ENCODE measurements at places on chromosomes 13 and 19.
A peak's percentile ranks its signal among the peaks of the same experiment; 100 is the strongest.

DNA sequence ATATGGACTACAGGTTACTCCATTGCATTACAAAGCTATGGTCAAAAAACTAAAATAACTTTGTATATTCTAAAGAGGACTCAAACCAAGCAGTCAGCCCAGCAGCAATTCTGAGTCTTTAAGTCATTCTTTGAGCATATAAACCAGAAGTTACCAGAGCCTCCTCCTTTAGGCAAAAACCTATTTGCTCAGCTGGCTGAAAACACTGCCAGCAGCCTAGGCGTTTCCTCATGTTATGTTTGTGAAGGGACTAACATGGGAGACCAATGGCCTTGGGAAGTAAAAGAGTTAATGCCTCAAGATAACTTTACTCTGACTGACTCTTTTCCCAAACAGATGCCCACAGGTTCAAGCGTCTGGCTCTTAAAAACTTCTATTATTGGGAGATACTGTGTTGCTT, 45.3 kb downstream of the ZNF626 start:
- no peak for DNase-seq

DNA sequence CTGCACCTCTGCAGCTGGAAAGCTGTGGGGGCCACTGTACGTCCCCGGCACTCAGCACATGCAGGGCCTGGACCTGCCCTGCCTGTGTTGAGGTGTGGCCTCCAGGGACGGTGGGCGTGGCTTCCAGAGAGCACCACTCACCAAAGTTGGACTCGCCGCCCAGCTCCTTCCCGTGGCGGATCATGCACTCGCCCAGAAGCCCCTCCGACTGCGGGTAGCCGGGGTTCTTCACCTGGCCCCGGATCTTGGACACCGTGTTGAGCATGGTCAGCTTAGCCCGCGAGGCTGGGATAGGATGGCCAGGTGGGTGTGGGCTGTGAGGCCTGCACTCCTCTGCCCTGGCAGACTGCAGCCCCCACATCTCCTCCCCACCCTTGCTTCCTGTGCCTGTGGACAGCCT, 22.0 kb downstream of the MPND start:
- no peak for DNase-seq

GRCh38 chr19:616747-617526, 16.4 kb downstream of the POLRMT start:
- DNase-seq = no peak

DNA sequence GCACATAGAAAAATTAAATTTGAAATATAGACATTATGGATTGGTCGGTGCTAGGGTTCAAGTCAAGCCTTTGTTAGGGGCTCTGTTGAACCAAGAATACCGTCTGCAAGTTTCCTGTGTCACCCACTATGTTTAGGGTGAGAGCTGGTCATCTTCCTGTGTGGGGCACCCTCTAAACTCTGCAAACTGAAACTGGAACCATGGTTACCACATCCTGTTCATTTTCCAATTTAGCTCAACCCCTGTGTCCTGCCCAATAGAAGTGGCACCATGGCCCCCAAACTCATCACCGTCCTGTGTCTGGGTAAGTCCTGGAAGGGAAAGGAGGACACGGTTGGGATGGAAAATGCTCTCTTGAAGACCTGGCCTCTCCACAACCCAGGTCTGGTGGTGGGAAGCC, 29.9 kb downstream of the LAIR2 start:
- peak; percentile 41 for DNase-seq

DNA sequence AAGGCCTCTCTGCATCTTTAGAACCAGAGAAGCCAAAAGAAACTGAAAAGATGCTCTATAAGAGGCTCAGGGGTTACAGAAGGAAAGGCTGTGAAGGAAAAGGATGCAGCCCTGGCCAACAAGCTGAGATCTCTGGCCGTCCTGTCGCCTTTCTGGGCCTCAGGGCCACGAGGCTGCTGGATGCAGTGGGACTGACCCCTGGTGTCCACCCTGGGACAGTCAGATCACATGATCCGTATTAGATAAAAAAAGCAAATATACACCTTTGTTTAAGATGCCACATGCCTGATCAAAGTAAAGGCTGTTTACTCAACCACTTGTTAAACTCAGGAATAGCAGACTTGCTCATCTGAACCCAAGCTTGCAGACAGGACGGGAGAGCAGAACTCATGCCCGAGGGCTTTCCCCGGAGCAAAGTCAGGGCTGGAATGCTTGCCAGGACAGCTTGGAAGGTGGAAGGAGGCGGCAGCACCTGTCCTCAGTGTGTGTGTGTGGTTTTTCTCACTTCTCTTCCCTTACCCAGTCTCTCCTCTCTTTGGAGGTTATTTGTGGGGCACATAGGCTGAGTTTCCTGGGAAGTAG, 206.5 kb upstream of the TSHZ3 start:
- DNase-seq = no peak

DNA sequence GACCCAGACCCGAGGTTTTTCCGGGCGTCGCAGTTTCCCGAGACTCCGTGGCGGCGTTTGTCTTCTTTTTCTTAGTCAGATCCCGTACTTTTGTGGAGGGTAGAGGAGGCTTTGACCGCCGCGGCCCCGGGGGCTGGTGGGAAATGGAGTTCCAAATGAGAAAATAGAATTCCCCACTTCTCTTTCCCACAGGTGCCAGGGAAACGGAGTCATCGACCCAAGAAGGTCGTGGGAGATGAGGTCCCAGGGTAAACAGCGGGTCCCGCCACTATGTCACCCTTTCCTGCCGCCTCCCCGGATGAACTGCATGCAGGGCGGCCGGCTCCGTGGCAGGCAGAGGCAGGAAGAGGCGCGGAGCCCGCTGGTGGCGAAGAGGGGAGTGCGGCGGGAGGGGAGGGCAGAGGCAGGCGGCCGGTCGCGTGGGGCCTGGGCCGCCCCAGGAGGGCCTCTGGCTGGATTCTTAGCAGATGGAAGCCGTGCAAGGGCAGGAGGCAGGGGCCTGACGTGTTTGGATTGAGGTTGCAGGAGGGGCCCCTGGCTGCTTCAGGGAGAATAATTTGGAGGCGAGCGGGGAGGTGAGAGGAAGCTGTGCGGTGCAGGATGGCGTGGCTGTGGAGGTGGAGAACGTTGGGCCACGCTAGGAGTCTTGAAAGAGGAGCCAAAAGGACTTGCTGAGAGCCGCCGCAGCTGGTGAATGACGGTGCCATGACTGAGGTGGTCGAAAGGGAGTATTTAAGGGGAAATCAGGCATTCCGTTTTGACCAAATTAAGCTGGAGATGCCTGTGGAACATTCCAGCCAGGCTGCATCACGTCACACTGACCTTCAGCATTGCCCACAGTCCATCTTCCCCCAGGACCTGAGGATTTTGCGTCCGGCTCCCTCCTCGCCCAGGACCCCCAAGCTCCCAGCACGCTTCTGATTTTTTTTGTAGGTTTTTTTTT, 11.7 kb downstream of the CYTH2 start:
- DNase-seq = peak; percentile 61

- DNase-seq = no peak
Observed at GRCh38 chr13:62022369-62022768, 606.7 kb upstream of the PCDH20 start.

- DNase-seq = no peak
Observed at GRCh38 chr19:53646144-53646543, 14.3 kb downstream of the DPRX start.

DNA sequence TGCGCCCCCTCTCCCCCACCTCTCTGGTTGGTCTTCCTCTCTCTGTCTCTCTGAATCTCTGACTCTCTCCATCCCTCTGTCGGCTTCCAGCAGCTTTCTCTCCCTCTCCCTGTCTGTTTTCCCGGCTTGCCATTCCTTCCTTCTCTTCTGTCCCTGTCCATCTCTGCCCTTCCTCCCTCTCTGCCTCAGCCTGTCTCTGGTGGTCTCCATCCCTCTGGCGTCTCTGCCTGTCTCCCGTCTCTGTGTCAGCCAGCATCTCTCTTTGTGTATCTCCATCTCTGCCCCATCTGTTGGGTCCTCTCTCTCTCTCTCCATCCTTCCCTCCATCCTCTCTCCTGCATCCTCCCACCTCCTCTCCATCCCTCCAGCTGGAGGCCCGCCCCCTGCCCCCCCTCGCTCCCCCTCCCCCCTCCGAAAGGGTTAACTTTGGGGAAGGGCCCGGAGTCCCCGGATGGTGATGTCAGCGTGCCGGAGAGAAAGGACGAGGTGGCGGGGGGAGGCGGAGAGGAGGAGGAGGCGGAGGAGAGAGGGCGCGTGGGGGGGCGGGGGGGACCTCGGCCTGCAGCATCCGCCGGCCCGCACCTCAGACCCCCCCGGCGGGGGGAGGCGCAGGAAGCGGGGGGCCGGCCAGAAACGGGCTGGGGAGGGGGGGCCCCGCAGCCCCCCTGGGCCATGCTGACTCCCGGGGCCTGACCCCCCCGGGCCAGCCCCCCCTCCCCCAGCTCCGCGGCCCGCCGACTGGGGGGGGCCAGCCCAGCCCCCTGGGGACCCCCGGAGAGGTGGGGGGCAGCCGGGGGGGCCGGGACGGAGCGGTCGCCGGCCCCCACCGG, at the start of gene BRSK1:
BRSK1 (plus strand) TSS at position 450 of the 830 bp plus-strand sequence. CDS start 446 bp downstream, outside the sequence.
- DNase-seq = peak; percentile 71

DNA sequence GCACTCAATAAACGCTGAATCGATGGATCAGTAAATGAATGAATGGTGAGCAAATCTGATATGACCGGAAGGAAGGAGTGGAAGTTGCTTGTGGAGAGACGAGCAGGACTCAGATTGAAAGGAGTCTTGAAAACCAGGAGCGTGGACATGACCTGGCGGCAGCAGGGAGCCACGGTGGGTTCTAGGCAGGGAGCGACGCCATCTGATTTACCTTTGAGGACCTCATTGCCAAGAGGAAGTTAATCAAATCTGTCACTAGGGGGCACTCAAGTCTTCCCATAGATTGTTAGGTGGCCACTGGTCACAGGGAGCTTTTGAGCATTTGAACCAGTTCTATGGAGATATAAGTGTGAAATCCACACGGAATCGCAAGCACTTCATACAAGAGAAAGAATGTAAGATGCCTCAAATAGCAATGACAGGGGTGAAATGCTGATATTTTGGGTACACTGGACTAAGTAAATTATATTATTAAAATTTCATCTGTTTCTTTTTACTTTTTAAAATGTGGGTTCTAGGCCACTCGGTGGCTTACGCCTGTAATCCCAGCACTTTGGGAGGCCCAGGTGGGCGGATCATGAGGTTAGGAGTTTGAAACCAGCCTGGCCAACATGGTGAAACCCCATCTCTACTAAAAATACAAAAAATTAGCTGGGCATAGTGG, 9.2 kb upstream of the FBN3 start:
- DNase-seq = peak; percentile 82

DNA sequence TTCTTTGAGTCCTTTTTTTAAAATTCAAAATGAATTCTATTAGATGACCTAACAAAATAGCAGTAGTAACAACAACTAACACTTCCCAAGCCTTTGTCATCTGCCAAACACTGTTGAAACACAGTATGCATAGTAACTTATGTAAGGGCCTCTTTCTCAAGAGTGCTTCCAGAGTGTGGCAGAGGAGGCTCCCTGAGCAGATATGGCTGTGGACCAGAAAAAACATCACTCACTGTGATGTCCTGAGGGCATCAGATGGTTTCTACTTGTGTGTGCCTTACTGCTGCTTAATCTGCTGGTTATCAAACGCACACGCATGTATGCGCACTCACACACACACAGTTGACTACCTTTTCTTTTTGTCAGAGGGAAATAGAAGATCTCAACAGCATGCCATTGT, 110.8 kb downstream of the DLEU7 start:
- DNase-seq = no peak

GRCh38 chr19:20470345-20471135, 95.0 kb downstream of the ZNF737 start:
- DNase-seq = no peak

DNA sequence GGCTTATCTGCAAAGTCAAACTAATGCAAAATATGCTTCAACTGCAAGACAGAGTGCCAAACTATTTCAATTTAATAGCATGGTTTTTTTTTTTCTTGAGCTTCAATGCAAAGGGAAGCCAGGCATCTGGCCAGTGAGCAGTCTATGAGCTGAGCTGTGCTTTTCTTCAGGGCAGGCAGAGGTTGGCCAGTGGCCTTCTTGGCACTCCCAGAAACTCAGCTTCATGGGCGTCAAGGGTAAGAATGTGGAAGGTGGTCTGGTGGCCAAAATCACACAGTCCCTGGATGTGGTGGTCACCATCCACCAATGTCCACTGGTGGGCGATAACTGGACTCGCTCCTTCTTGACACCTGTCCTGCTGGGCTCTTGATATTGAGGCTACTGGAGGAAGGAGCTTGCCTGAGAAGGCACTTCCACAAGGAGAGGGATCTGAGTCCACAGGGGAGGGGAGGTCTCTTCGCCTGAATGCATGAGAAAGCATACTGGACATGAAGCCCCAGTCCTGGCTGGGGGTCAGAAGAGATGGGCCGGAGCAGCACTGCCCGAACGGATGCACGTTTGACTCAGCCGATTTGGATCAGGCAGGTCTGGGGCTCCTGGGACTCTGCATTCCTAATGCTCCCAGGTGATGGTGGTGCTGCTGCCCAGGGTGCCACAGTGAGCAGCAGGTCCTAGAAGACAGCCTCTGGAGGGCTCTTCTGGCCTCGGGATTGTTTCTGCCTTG, 17.1 kb downstream of the COL4A2 start:
- DNase-seq = no peak

- DNase-seq = no peak
Observed at GRCh38 chr13:99208185-99208584, 7.5 kb downstream of the UBAC2 start.

GRCh38 chr19:52028027-52028779, at the start of gene ZNF614:
Gene ZNF614 (minus strand): TSS chr19:52028379. CDS start chr19:52025745, 2,634 bp downstream.
- DNase-seq = peak; percentile 85

GRCh38 chr13:28421676-28422410, 73.1 kb downstream of the FLT1 start:
- no peak for DNase-seq

DNA sequence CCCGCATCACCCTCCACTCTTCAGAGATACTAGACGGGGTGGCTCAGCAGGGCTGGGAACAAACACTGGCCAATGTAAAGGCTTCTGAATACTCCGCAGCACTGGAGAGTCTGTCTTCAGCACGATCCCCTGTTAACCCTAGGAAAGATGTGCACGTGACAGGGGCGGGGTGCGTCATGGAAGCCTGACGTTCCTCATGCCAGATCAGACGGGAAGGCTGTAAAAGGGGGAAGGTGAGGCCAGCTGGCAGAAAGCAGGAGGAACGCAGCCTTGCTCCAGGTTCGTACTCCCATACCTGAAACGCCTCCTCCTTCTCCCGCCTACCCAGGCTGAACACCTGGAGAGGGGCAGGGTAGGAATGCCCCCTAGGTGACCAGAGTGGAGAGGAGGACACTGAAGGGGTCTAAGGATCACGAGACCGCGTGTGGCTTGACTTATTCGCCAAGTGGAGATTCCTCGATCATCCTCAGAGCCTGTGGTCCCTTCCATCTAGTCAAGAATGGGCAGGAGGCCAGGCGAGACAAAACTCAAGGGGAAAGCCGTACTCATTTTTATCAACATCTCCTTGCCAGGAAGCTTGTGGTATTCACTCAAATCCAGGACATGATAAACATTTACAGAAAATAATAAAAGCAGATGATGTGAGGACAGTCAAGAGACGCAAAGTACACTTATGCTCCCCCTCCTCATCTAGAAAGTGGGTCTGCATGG, 18.2 kb upstream of the FFAR2 start:
- no peak for DNase-seq

GRCh38 chr19:41930926-41931592, 2.8 kb upstream of the ERFL start:
- DNase-seq = no peak

GRCh38 chr19:42281146-42281826, 12.2 kb downstream of the CIC start:
- DNase-seq = peak; percentile 41

- DNase-seq = no peak
Observed at GRCh38 chr13:50722440-50723125, 120.9 kb downstream of the DLEU7 start.

GRCh38 chr13:73835138-73835721, 299.0 kb downstream of the KLF12 start:
- peak; percentile 60 for DNase-seq
